Stimulated activated CD8-positive, alpha-beta memory T cell treated with anti-CD3 and anti-CD28 coated beads, Interleukin-15, amount 100 ng/mL, for 48 hours (primary cell): ENCODE measurements at places on chromosomes 6 and 20.
A peak's percentile ranks its signal among the peaks of the same experiment; 100 is the strongest.

DNA sequence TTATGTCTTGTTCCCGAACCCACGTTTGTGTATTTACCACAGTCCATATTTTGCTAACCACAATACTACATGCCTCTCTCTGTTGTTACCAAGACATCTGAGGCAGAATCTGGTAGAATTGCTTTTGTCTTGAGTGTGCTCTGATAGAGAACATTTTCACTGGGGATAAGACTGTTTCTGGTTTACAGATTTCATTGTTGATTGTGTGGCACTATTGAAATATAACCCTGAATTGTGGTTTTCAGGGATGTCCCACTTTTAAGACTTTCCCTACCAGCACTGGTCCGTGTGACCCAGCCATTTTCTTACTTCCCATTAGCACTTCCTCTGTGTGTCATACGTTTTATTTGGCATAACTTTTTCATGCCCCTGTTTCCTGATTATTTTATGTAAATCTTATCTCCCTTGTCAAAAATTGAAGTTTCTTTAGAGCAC, 12.2 kb downstream of the NCOA7 start:
- no peak for DNase-seq

- DNase-seq, result no peak
These were observed 25.6 kb downstream of the CDH22 start for GRCh38 chr20:46282669-46283068.

DNA sequence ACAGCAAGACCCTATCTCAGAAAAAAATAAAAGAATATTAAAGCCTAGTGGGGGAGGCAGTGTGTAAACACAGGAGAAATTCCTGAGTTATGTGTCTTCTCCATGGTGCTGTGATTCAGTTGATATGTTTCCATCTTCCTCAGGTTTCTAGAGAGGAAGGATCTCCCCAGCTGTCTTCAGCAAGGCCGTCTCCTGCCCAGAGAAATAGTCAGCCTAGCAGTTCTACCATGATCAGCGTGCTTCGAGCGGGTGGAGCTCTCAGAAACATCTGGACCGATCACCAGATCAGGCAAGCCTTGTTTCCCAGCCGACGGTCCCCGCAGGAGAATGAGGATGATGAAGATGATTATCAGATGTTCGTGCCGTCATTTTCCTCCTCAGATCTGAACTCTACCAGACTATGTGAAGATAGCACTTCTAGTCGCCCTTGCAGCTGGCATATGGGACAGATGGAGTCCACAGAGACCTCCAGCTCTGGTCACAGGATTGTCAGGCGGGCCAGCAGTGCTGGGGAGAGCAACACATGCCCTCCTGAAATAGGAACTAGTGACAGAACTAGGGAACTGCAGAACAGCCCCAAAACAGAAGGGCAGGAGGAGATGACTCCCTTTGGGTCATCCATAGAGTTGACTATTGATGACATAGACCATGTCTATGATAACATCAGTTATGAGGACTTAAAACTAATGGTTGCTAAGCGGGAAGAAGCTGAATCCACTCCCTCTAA, 34.9 kb upstream of the MTHFD1L start:
- no peak for DNase-seq

GRCh38 chr6:4359108-4359730, 223.8 kb upstream of the ECI2 start:
- DNase-seq, result no peak

- no peak for DNase-seq
These were observed 119.2 kb downstream of the SYCP2 start for GRCh38 chr20:59813948-59814839.

- peak; percentile 19 for DNase-seq
These were observed 709 bp upstream of the ZNF76 start for GRCh38 chr6:35258858-35259193.

- DNase-seq, result no peak
These were observed 6.5 kb upstream of the ZSCAN9 start for GRCh38 chr6:28218312-28219248.
